ENCODE measurements at places on chromosomes 4 and X.

- peak; percentile 0 for DNase-seq
Measured at GRCh38 chrX:45699158-45699557, 498.5 kb upstream of the DIPK2B start.

DNA sequence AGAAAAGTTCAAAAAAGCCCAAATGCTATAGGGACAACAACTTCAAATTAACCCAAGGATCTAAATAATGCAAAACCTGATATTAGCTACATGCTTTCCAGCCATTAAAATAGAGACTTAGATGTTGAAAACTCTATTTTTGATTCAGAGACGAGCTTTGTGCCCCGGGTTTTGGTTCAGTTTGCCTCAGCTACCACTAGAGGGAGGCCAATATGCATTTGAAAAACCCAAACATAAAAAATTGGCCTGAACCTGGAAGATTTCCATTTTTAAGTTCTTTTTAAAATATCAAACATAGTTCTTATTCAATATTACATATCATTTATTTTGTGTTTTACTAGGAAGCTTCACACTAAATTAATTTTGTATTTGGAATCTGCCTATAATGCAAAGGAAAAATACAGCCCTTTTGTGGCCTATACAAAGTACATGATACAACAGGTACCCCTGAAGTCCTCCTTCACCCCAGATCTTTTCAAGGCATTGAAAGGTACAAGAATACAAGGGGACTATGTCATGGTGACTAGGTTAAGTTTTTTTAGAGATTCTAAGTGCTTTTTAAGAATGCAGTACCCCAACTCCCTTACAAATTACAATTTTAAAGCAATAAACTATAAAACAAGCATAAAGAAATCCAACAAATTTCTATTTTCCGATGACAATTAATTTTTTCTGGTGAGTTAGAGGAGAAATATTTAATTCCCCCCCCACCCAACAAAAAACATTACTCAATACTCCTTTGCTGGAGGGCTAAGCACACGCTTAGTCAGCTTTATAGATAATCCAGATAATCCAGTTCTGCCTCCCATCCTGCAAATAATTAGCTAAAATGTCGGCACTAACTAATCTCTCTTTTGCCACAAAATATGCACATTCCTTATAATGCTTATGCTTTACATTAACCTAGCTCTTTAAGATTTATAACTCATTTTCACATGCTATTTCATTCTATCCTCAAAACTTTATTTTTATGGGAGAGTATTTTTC is 97.7 kb upstream of the PTPN13 start:
- DNase-seq = no peak

- DNase-seq = no peak
Measured at GRCh38 chr4:16684935-16685334, 213.5 kb downstream of the LDB2 start.

DNA sequence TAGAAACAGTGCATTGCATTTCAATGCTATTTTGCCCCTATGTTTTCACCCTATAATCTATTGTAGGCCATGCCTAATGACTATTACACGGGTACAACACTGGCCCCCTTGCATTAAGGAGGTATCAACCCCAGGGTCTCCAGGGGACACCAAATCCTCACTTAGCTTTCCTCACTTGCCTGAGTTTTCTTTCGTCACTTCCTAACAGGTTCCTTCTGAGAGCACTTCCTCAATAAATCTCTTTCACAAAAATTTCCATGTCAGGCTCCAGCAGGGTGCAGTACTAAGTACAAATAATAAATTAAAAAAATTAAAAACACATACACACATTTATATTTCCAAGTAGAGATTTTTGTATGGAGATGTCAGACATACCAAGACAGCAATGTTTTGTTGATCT is 165.0 kb downstream of the RBM46 start:
- no peak for DNase-seq

Measured in HepG2 (cell line).